ENCODE measurements at places on chromosomes 2 and 18.

GRCh38 chr2:10449486-10449831, 1.3 kb upstream of the ODC1 start:
- DNase-seq, result no peak

DNA sequence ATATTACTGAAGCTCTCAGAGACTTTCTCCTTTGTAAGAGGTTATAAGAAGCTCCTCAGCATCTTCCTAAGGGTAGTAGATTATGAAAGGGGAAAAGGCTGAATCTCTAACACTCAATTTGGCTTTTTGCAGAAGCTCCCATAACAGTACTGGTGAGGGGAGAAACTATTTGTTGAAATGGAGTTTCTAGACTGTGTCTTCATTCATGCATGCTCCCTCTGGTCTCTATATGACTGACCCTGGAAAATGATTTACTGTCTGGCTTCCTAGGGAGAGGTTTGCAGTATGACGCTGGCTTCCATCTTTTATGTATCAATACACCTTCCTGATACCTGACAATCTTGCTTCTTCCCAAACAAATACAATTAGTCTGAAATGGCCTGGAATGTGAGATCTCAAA, 63.9 kb downstream of the LDAH start:
- no peak for DNase-seq

DNA sequence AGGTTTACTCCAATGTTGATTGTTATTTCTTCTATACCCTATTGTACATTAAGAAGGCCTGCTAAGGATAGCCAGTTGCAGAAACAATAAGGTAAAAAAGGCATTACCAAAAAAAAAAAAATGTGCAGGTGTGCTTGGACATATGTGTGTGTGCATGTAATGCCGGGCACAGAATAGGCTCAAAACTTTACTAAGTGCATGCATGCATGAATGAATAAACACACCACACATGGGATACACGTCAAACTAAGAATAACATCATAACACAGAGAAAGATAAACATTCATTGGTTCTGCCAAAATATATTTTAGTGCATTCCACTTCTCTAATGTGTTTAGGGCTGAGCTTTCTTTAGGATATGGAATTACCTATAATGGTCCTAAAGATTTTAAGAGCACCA, 298.2 kb downstream of the TCF4 start:
- DNase-seq, result no peak

DNA sequence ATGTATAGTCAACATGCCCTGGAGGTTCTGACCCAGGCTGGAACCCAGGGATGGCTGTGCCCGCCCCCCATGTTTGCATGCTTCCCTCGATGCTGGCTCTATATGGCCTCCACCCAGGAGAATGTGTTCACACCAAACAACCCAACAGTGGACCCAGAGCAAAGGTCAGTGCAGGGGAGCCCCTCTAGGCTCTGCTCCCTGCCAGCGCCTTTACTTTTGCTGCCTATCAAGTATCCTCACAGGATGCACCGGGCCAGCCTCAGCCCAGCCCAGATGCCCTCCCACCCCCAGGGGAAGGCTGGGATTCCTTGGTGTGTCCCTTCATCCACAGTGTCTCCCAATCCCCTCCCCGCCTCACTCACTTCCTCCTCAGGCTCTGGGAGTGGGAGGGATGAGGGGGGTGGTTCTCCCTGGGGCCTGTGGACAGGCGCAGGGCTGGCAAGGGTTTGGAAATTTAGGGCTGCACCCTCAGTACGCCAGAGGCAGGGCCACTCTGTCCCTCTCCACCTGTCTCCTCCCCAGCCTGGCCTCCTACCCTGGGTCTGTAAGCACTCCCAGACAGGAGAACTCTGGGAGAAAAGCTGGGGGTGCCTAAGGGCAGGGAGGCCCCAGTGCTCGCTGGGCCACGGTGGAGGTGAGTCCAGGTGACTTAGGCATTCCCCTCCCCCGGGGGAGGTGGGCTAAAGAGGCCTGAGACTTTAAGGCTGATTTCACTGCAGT, 2.3 kb downstream of the ATP6V1B1 start:
- no peak for DNase-seq

GRCh38 chr2:133416736-133417135, 151.5 kb downstream of the NCKAP5 start:
- DNase-seq, result no peak

- DNase-seq, result peak; percentile 77
Observed at GRCh38 chr2:47569658-47570475, 166.9 kb downstream of the MSH2 start.

DNA sequence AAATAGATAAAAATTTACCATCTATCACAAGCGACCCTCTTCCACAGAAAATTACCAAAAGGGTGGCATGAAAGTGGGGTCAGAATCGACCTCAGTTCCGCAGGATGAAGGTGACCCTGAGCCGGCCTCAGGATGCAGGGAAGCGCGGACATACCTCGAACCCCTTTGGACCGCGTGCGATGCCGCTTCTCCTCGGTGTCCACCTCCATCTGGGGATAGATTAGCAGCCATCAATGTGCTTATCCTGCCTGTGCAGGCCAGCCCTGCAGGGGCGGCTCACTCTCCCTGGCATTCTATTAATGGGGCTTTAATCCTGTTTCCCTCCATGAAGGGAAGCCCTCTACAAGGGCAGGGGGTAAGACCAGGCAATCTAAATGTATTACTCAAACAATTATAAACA, 235.3 kb upstream of the PXDN start:
- DNase-seq, result no peak

DNA sequence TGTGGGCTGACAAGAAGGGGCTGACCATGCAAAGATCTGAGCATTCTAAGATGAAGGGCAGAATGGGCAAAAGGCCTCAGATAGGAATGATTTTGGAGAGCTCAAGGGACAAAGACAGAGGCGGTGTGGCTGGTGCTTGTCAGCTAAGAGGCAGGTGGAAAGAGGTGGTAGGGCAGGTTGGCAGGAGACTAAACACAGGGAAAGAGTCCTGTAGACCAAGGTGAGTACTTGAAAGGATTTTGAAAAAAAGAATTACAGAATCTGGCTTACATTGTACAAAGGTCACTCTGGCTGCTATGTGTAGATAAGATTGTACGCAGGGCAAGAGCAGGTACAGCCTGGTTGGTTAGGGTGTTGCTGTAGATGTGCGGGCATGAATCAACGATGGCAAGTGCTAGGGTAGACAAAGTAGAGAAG, 50.6 kb downstream of the STK39 start:
- DNase-seq, result no peak

DNA sequence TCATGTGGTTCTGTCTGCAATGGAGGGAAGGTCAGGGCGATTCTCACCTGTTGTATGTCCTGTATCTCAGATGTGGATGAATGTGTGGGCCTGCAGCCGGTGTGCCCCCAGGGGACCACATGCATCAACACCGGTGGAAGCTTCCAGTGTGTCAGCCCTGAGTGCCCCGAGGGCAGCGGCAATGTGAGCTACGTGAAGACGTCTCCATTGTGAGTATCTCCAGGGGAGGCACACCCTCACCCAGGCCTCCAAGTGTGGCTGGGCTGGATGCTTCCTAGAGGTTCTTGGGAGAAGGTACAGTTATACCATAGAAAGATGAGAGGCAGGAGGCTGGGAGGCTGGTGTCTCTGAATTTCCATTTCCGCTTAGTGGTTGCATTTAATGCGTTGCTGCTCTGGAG, 46.9 kb downstream of the FBLN7 start:
- no peak for DNase-seq

DNA sequence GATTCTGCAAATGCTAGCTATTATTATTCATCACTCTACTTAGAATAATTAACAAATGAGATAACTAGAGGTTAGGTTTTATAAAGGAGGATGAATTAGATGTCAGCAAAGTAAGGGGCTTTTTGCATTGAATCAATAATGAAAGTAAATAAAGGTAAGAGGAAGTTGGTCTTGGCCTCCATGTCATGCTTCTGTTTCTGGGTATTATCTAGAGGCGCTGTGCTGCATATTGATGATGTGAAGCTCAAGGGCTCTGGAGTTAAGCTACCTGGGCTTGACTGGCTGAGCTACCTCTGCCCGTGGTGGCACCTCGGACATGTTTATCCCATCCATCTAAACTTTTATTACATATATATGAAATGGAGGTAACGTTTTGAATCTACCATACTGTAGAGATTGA, 350.9 kb downstream of the PARD3B start:
- no peak for DNase-seq

DNA sequence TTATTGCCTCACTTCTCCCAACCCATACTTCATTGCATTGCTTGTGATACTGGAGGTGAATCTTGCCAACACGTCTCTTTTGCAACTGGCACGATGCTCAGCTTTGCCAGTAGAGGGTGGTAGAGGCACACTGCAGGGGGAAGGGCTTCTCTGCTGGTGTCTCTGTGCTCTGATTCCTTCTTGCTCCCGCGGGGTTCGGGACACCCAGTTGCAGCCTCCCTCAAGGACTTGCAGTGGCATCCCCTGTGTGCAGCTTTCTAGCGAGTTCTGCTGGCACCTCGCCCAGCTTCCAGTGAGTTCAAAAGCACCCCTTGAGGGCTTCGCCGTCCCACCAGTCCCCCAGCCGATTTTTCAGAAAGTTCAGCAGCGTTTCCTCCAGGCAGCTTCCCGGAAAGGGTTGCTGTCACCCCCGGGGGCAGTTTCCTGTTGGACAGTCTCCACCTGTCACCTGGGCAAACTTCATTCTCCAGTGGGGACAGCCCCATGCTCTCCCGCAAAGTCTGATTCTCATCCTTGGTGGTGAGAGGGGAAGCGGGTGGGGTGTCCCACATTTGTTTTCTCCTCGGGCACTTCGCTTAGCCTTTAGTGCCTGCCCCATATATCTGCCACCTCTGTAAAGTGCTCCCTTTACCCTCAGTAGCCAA, 35.4 kb upstream of the EN1 start:
- peak; percentile 79 for DNase-seq

- DNase-seq, result no peak
Observed at GRCh38 chr2:72625366-72625765, 200.5 kb downstream of the EXOC6B start.

DNA sequence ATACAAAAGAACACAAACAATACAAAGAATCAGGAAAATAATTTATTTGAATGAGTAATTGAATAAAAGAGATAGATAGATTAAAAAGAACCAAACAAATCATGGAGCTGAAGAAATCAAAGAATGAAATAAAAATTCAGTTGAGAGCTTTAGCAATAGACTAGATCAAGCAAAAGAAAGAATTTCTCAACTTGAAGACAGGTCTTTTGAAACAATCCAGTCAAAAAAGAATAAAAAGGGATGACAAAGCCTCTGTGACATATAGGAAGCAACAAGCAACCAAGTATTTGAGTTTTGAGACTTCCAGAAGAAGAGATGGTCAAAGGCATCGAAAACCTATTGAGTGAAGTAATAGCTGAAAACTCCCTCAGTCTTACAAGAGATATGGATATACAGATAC, 108.8 kb downstream of the FAM117B start:
- DNase-seq, result no peak

DNA sequence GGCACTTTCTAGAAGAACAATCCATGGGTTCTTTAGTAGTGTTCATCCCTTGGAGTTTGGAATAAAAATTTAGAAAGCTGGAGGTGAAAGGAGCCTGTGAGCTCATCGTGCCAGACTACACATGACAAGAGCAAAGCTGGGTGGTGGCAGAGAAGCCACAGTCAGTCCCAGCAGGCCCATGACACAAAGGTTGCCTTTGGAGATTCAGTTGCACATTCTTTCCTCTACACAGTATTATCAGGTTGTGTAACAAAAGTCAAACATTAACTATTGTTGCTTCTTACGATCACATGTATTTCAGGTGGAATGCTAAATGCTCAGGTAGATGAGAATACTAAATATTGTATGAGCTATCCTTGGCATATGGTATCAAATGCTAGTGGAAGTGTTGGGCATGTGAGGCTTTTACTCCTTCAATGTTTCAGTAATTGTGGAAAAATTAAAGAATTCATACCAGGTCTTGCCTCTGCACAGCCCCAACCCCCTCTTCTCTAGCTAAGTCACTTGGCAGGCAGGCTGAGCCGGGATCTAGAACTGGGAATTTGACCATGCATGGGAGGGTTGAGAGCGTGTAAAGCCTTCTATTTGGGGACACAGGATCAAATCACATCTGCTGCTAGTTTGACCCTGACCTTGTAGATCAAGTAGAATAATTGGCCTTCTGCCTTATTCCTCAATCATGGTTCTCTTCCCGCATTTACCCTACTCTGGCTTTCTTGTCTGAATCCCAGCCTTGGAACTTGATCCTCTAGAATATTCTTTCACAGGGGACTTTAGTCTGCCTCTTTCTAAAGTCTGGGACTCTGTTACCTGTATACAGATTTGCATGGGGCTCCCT, 230.9 kb downstream of the GCA start:
- DNase-seq, result no peak

DNA sequence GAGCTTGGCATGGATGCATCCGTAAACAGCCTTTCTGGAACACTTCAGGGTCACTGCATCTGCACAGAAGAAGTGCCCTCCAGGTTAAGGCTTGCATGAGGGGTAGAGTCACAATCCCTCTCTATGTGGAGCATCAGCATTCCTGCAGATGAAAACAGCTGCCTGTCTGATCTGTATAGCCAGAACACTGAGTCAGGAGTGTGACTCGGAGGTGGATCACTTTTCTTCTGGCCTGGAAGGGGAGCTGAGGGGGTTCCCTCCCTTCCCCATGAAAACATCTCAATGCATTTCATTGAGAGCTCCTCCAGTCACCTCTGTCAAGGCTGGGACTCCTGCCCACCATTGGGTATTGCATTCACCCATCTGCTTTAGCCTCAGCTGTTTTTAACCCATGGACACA, 72.5 kb upstream of the SERPINE2 start:
- no peak for DNase-seq

Measured in D341Med (cell line).